ENCODE measurements at places on chromosomes 16 and 17.

- DNase-seq, result no peak
Measured at GRCh38 chr16:85719605-85720301, 31.0 kb upstream of the GINS2 start.

DNA sequence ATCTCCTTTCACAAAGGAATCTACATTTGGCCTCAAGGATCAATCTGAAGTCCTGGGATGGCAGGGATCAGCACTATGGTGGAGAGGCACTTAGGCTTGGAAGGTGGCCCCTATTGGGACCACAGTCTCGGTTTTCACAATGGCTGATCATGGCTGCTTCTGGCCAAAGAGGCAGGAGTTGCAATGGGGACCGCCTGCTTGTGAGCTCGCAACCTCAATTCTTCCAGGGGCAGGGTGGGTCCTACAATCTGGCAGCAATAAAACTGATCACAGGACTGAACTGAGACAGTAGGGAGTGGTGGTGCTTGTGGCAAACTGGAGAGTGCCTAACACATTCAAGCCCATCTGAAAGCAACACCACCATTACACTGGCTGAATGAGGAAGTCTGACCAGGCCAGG is 83.1 kb downstream of the NETO2 start:
- no peak for DNase-seq

- DNase-seq, result no peak
Measured at GRCh38 chr16:53771655-53772497, 67.9 kb downstream of the FTO start.

- no peak for DNase-seq
Measured at GRCh38 chr16:57084996-57085395, 7.4 kb upstream of the CPNE2 start.

- DNase-seq, result no peak
Measured at GRCh38 chr17:40281663-40282062, 6.0 kb upstream of the CDC6 start.

DNA sequence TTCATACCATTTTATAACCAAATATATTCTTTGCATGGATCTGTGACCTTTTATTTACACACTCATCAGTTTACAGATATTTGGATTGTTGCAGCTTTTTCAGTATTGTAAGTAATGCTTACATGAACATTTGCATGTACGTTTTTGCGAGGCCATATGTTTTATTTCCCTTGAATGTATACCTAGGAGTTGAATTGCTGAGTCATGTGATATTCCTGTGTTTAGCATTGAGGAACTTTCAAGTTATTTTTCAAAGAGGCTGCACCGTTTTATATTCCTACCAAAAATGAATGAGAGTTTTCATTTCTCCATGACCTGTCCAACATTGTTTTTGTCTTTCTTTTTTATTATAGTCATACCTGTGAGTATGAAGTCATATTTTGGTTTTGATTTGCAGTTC is 392.1 kb downstream of the CNTNAP4 start:
- DNase-seq, result no peak

DNA sequence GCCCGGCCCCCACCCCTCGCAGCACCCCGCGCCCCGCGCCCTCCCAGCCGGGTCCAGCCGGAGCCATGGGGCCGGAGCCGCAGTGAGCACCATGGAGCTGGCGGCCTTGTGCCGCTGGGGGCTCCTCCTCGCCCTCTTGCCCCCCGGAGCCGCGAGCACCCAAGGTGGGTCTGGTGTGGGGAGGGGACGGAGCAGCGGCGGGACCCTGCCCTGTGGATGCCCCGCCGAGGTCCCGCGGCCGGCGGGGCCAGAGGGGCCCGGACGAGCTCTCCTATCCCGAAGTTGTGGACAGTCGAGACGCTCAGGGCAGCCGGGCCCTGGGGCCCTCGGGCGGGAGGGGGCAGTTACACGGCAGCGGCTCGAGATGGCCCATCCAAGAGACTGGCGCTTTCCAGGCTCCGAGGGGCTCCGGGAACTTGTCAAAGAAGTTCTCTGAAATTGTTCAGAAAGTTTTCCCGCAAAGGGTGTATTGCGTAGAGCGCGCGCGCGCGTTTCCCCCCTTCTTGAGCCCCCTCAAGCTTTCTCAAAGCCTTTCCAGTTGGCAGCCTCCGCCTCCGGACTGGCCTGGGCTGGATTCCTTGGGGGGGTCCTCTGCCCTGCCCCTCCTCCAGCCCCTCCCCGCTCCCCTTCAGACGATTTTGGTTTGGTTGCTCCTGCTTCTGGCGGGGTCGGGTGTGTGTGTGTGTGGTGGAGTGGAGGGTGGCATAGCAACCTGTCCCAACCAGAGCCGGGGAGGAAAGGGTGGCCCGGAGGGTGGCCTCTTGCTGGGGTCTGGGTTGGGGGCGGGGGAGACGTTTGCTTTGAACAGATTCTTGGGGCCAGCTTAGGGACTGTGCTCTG is 504 bp downstream of the ERBB2 start:
- DNase-seq, result no peak
